ENCODE measurements at places on chromosomes 5 and 9.

DNA sequence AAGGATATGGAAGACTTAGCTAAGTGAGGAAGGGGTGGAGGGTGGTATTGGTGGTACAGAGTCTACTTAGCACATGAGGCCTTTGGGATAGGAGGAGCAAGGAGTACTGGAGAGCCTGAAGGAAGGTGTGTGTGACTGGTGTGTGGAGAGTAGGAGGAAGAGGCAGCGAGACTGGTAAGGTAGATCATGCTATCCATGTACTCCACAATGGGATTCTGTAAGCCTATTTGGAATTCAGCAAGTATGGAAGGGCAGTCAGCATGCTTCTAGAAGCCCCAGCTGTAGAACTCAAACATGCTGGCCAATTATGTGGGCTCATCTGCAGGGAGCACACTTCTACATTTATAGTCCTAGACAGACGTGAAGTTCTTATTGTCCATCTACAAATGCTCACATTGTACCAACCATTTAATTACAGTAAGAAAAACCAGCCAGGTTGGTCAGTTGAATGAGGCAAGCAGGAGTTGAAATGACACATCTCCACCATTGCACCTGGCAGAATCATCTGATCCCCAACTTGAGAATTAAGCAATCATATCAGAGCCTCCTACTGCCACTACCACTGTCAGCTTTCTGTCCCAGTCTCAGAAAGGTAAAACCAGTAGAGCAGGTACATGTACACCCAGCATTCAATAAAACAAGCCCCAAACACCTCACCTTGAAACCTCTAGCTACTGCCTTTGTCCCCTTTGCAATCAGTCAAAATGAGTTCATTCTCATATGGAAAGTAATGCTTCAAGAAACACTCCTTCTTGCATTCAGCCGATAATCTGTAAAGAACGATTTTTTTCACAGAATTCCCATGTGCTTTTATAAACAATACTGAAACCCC lies 60.9 kb upstream of the GLRX start:
- no peak for DNase-seq

DNA sequence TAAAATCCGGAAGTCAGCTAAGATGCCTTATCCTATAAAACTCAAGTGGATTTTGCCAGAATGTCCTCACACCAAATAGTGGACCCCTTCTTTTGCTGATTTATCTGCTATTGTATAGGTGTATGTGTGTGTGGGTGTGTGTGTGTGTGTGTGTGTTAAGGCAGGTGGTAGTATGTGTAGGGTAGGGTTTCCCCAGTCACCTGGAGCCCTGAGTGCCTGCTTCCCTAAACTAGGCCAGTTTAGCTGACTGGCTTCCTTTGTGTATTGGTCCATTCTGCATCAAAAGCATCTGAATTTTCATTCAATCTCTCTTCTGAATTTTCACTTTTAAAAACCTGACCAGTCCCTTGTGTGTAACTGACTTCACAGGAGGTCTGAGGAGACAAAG lies 42.2 kb upstream of the LCP2 start:
- DNase-seq: no peak

GRCh38 chr5:163478126-163478981 lies 17.9 kb downstream of the HMMR start:
- no peak for DNase-seq

DNA sequence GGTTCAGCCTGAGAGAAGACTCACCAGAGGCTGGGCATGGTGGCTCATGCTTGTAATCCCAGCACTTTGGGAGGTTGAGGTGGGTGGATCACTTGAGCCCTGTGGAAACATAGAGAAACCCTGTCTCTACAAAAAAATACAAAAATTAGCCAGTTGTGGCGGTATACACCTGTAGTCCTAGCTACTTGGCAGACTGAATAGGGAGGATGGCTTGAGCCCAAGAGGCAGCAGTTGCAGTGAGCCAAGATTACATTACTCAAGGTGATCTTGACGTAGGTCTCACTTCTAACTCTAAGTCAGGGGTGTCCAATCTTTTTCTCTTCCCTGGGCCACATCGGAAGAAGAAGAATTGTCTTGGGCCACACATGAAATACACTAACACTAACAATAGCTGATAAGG lies 16.2 kb upstream of the ATP6V1G1 start:
- DNase-seq: no peak

- no peak for DNase-seq
These were observed 42.0 kb downstream of the SHB start for GRCh38 chr9:38026840-38027527.

DNA sequence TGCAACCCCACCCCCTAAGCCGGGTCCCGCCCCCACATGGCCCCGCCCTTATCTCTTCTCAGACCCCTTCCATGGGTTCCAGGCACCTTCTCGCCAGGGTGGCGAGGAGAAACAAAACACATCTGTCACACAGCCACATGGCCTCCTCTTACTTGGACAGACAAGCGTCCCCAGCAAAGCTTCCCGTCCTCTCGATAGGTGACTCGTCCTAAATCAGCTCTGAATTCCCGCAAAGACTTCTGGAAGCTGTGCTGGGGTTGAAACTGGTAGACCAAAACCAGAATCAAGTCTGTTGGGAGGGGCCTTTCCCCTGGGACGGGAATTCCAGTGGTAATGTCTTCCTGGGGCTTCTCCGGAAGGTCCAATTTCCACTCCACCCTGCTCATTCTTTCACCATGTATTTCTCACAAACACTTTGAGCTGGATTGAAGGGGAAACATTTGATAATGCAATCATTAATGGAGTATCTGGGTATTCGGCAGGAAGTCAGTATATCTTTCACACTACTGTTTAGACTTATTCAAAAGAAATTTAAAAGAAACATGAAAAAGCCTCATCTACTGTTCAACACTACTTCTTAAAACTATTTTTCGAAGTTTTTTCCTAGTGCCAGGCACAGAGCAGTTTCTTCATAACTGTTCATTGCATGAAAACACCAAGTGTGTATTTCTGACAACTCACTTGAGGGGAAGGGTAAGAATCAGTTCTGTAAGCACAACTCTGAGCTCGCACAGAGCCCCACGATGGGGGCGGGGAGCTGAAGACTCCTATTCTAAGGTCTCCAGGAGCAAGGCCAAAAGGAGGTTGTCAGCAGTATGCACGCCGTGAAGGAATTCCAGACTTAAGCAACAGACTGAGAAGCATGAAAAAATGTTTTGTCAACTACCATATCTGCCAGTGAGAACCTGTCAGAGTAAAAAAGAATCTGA lies 644 bp upstream of the CTNNAL1 start:
- DNase-seq: no peak

DNA sequence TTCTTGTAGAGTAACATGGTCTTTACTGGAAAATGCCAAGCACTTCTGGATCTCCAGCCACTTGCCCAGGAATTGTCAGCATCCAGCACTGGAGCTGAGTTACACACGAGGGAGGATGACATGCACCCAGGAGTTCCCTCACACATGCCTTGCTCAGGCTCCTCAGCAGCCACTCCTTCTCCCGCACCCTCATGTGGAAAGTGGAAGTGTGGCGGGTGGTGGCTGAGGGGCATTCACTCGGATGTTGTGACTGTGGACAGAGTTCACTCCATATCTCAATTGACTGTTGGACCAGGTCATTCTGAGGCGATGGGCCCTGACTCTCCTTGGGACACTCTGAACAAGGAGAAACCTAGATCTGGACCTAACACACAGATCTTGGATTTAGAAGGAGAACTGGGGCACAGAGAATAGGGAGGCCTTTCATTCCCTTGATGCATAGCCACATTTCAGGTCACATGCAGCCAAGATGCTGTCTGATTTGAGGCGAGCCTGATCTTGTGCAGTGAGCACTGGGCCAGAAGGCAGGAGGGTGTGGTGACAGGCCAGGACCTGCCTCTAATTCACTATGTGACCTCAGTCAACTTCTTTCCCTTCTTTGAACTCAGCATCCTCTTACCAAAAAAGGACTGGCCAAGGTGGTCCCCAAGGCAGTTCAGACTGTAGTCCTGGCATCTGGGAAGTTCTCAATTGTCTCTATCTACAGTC lies 62.1 kb downstream of the CYSTM1 start:
- no peak for DNase-seq

DNA sequence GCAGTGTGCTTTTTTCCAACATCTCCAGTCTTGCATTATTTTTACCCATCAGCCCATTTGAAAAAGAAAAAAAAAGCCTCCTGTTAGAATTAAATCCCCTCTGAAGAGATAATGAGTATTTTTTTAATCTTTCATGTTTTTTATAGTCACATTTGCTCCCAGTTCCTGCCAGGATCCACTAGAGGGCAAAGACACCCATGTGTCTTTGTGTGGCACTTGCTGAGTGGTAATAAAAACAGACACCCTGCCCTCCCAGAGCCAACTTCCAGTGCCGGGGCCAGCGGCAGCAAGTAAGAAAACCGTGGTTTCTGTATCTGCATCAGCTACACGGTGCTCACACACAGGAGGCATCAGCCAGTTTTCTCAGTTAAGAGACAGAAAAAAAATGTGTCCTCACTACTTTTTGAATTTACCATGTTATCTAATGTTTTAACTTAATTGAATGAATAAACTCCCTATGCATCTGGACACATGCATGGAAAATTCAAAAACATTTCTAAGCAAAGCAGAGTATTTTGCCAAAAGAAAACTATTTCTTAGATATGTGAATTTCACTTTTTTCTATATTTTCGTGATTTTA lies 70.2 kb upstream of the PLEKHG4B start:
- DNase-seq: no peak

DNA sequence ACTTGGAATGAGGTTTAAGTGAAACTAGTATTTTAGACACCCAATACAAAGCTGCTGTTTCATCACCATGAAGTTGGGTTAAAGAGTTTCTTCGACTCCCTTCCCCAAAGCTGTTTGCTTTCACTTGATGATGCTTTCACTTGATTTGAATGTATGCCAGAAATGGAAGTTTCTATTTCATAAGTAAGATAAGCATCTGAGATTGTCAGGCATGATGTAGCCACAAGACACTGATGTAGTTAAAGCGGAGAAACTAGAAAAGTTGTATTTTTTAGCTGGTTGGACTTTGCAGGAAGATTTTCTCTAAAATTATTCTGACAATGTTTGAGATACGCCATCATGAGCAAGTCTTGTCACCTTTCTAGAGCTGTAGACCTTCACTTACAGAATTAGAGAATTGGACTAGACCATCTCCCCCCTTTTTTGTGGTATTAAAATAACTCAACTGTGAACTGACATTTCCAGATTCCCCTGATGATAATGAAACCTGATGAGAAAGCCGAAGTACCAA lies 20.0 kb downstream of the MOCS2 start:
- DNase-seq: no peak

DNA sequence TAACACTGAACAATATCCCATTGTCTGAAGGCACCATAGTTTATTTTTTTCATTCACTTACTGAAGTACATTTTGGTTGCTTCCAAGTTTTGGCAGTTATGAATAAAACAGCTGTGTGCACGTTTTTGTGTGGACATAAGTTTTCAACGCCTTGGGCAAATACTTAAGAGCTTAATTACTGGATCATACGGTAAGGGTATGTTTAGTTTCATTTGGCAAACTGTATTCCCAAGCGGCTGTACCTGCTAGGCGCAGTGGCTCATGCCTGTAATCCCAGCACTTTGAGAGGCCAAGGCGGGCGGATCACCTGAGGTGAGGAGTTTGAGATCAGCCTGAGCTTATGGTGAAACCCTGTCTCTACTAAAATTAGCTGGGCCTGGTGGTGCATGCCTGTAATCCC lies 63.7 kb upstream of the FAM120A start:
- no peak for DNase-seq

DNA sequence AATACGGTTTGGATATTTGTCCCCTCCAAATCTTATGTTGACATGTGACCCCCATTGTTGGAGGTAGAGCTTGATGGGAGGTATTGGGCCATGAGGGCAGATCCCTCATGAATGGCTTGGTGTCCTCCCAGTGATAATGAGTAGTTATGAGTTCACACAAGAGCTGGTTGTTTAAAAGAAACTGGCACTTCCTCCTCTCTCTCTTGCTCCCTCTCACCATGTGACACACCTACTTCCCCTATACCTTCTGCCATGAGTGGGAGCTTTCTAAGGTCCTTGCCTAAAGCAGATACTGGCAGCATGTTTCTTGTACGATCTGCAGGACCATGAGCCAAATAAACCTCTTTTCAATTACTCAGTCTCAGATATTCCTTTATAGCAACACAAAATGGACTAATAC lies 132.0 kb downstream of the PIK3R1 start:
- no peak for DNase-seq

GRCh38 chr9:93305497-93306020 lies 121.6 kb downstream of the WNK2 start:
- no peak for DNase-seq

DNA sequence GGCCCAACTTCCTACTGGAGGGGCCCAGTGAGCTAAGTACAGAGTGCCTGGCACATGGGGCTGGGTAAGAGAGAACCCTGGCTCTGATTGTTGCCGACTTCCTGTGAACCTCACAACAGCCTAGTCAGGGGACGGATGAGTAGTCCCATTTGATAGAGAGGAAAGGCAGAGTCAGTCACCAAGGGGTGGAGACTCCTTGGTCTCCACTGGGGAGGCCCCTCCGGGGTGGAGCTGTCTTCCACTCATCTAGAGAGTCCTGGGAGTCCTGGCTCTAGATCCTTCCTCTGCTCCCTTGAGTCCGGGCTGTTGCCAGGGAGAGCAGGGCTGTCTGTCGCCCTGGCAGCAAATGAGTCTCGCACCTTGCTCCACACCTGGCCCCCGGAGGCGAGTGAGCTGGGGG lies 8.0 kb downstream of the GRK6 start:
- DNase-seq: peak; percentile 75

DNA sequence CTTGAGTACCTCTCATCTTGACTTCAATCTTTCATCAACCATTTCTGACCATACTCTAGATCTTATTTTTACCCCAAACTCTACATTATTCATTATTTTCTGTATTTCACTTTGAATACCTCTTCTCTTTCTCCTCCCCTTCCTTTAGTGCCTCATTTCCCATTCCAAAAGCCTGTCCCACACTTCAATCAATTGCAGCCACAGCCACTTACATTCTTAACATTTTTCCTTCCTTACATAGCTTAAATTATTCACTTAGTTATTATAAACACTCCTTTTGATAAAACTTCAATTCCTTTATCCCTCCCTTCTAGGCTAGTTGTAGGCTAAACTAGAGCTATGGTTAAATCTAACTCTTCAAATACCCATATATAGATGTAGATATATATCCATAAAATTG lies 344.0 kb downstream of the PRR16 start:
- no peak for DNase-seq

All from T-helper 1 cell (primary cell).